HTR-8/SVneo (cell line): ENCODE measurements at places on chromosomes 12 and 14.

DNA sequence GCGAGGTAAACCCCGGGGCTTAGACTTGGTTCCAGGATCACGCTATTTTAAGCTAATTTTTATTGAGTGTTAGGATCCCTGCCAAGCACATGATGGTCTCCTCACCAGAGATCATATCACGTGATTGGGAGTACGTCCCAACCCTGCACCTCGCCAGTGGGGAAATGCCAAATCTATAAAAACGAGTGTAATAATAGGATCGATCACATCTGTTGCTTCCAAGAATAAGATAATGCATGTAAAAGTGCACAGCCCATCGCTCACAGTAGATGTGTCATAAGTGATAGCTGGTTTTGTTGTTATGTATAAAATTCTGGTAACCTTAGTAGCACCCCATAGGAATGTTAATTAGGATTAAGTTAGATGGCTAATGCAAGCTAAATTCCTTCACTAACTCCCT lies 581.0 kb upstream of the TMEM132C start:
- DNase-seq = no peak

DNA sequence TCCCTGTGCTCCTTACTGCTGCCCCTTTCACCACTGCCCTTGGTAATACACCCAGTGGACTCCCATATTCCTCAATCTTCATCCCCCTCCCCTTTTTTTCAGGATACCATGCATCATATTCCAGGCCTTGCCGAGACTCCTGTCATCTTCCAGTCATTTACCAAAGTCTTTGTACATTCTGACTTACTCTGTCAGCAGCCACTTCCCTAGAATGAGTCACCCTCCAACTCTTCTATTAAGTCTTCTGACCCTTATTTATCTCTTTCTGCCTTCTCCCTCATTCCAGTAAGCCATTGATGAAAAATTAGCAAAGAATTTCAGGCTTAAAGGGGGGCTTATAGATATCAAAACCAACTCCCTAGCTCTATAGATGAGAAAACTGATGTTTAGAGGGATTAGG lies 128.0 kb downstream of the STXBP6 start:
- DNase-seq = peak; percentile 34

DNA sequence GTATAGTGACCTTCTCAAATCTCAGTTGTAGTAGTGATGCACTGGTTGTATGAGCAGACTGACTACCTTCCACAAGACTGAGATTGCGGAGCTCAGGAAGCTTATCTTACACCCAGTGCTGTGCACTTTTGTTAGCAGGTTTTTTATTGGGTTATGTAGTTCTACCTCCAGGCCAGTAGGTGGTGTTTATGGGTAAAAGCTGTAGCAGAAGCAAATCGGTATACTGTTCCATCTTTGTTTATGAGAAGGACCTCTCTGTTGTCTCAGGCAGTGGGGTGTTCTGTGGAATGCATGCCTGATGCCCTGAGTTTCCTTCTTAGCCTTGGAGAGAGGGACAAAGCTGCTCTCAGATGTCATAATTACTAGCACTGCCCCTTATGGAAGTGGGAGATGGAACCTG lies 217.8 kb downstream of the LRFN5 start:
- no peak for DNase-seq

- DNase-seq = no peak
These were observed 202.6 kb downstream of the FOXN3 start for GRCh38 chr14:89214221-89214965.

GRCh38 chr12:110688446-110689280 lies at the start of gene HVCN1:
HVCN1 (minus strand) TSS chr12:110689115; CDS start chr12:110683245, 5,870 bp downstream.
- DNase-seq = peak; percentile 26

DNA sequence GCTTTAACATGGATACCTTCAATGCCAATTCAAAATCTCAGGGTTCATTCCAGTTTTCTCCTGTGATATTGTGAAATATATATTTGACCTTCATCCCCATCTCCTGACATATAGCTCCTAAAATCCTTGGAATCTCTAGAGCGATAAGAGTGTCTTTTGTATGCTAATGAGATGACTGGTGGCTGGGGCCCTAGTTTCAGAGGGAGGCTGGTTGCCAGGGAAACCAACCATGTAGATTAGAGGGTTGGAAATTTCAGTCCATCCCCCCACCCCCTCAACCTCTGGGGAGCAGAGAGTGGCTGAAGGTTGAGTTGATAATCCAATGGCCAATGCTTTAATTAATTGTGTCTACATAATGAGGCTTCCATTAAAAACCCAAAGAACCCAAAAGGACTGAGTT lies 59.4 kb downstream of the SDR9C7 start:
- DNase-seq = no peak

GRCh38 chr14:87935886-87936285 lies 57.1 kb downstream of the GALC start:
- no peak for DNase-seq

DNA sequence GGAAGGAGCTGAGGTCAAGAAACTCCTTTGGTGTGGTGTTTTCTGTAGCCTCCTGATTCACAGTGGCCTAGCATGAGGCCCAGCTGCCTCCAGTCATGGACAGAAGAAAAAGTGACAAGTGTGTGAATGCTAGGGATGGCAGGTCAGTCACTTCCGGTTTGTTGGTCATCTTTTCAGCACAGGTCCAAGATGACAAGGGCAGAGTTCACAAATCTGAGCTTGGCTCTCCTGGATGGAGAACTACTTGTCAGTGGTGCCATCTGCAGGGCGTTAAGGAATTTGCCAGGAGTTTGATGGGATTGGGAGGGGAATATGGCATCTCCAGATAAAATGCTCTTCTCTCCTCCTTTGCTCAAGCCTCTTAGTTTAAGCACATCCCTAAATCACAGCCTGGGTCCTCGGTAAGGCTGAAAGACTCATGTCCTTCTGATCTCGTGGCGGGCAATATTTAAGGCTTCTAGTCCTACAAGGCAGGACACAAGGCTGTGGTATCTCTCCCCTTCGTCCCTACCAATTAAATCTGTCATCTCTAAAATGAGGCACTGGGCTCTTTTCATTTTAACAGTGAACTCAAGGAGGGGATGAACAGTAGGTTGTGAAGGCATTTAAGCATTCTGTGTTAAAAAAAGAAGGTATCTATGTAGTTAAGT lies 10.0 kb downstream of the TUBA1B start:
- DNase-seq = peak; percentile 80

- no peak for DNase-seq
These were observed 34.6 kb downstream of the NTF3 start for GRCh38 chr12:5466521-5466960.

GRCh38 chr12:121223292-121224285 lies 13.7 kb downstream of the P2RX4 start:
- DNase-seq = no peak

- DNase-seq = peak; percentile 43
These were observed 40.7 kb downstream of the PPFIBP1 start for GRCh38 chr12:27564612-27565213.

DNA sequence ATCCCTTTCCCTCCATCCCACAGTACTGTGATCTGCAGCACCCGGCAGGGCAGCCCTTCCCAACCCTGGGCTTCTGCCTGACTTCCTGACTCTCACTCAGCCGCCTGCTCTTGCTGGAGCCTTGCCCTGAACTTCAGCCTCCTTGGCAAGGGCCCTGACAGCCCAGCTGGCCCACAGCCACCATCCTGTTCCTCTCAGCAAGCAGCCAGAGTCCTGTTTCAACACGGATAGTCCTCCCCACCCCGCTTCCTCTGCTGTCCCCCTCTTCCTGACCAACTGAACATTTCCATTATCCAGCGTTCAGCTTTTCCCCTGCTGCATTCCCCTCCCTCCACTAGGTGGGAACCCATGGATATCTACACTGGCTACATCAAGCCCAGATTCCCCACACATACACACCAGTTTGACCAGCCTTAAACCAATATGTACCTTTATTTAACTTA lies 74.0 kb upstream of the MDM1 start:
- DNase-seq = peak; percentile 65

DNA sequence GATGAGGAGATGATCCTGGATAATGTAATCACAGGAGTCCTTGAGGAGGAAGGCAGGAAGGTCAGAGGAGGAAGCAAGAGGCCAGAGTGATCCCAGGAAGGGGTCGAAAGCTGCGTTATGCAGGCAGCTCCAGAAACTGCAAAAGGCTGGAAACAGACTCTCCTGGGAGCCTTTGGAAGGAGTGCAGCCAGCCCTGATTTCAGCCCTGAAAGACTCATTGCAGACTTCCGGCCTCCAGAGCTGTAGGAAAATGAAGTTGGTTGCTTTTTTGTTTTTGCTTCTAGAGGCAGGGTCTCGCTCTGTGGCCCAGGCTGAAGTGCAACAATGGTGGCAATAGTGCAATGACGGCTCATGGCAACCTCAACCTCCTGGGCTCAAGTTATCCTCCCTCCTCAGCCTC lies 44.6 kb upstream of the FZD10 start:
- no peak for DNase-seq

GRCh38 chr14:100840286-100841065 lies 14.6 kb downstream of the MEG3 start:
- no peak for DNase-seq

DNA sequence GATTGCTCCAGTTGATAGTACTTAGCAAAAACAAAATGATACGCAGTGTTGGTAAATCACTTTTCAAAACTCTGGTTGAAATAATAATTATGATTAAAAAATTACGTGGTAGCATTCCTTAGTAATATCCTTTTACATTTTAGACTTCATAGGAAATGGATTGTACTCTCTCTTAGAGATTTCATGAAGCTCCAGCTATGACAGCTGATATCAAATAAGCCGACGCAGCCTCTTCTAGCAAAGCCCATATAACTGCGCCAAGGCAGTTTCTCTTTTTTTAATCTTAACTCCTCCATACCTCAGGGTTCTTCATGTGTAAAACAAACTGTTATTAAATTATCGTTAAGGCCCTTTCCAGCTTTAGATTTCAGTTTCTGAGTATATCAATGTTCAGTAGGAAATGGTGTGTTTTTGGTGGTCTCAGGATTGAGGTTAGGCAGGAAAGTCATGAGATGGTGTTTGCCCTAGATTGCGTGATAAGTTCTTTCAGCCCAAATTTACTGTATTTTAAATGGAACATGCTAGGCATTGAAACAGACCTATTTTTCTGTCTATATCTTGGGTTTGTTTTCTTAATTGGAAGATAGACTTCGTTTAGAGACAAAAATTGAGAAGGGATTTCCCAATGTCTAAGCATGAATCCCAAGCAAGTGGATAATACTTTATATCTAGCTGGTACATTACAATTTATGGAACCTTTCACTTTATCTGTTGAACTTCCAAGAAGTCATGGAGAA lies 902 bp upstream of the CFL2 start:
- no peak for DNase-seq
